A549 treated with ZK216348 at 1 μM for 4 hours (cell line): ENCODE measurements at places on chromosomes 1 and 21. TPM values are rescaled to one million over a fixed set of nuclear protein-coding genes. Genes with fewer than 3 reads are reported as not detected.

Gene FCRL3
- total RNA-seq, result not detected in 5 replicates

Gene GUCA2A
- not detected in 5 replicates for total RNA-seq

Gene IL19
- total RNA-seq, result not detected in 5 replicates

Gene RAD54L
- 7.8 to 12.9 TPM (median 10.9 TPM) in 5 replicates for total RNA-seq

Gene TCHH
- 0.19 to 0.36 TPM (median 0.29 TPM) in 5 replicates for total RNA-seq

Gene PCP4
- total RNA-seq, result not detected in 5 replicates

Gene AMY1B
- total RNA-seq, result not detected in 5 replicates

Gene THRAP3
- 60.8 to 76.1 TPM (median 70.3 TPM) in 5 replicates for total RNA-seq

Gene HSD11B1
- total RNA-seq, result 0.12 to 0.44 TPM in 2 of 5 replicates, not detected in the others

Gene ALG6
- total RNA-seq, result 3.3 to 6.9 TPM (median 6.3 TPM) in 5 replicates

Gene DIO1
- not detected in 5 replicates for total RNA-seq

Gene LCE2B
- total RNA-seq, result not detected in 5 replicates

Gene TRNP1
- 171 to 270 TPM (median 266 TPM) in 5 replicates for total RNA-seq

Gene PADI4
- total RNA-seq, result not detected in 5 replicates

Gene LCE1D
- total RNA-seq, result not detected in 5 replicates

Gene KRTAP6-2
- not detected in 5 replicates for total RNA-seq

Gene TBX19
- 0.65 to 0.80 TPM (median 0.73 TPM) in 5 replicates for total RNA-seq

Gene CGN
- 1.6 to 2.9 TPM (median 2.0 TPM) in 5 replicates for total RNA-seq

Gene AMY1A
- total RNA-seq, result not detected in 5 replicates

Gene TFF1
- 20.3 to 28.6 TPM (median 25.3 TPM) in 5 replicates for total RNA-seq

Gene TMEM51
- total RNA-seq, result 29.9 to 38.0 TPM (median 35.7 TPM) in 5 replicates

Gene ZMYM1
- total RNA-seq, result 4.0 to 8.4 TPM (median 6.8 TPM) in 5 replicates
